Stimulated activated CD8-positive, alpha-beta memory T cell treated with anti-CD3 and anti-CD28 coated beads, Interleukin-15, amount 100 ng/mL, for 1 hour (primary cell): ENCODE measurements at places on chromosomes 3 and 15.

GRCh38 chr3:180267202-180267843 is 230.6 kb upstream of the PEX5L start:
- DNase-seq = no peak

- no peak for DNase-seq
Measured at GRCh38 chr3:147389717-147390116, 16.6 kb downstream of the ZIC4 start.

- no peak for DNase-seq
Measured at GRCh38 chr3:47758261-47759025, 23.2 kb downstream of the SMARCC1 start.

DNA sequence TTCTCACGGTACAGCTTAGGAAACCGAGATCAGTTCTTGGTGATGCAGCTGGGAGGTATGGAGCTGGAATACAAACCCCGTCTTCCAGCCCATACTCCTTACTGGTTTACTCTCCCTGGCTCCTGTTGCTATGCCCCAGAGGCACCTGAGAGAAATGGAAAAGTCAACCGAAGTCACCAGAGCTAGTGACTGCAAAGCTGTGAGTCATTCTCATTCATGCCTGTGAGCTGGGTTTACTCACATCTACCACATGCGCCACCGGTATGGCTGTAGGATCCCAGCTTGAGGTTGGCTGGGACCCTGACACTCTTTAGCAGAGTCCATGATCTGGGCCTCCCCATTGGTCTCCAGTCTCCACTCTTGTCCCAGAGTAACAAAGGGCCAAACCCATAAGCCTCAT is 111.5 kb upstream of the ETV5 start:
- DNase-seq = no peak

- no peak for DNase-seq
Measured at GRCh38 chr3:66200147-66200546, 20.7 kb upstream of the SLC25A26 start.

DNA sequence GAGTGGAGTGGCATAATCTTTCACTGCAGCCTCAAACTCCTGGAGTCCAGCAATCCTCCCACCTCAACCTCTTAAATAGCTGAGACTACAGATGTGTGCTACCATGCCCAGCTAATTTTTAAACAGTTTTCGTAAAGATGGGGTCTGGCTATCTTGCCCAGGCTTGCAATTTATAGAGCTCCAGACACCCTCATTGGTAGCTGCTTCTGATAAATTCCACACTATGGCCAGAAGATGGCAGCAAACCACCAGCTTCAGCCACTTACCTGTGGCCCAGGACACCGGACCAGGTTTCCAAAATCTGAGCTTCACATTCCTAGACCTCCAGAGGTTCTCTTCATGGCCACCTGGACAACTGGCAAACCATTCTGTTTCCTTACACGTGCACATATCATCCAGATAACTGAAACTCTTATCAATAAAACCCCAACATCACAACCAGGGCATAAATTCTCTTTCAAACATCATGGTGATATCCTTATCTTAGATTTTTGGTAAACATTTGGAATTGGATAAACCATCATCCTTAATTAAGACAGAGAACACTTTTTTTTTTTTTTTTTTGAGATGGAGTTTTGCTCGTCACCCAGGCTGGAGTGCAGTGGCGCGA is 28.9 kb downstream of the FBXW12 start:
- DNase-seq = peak; percentile 35

DNA sequence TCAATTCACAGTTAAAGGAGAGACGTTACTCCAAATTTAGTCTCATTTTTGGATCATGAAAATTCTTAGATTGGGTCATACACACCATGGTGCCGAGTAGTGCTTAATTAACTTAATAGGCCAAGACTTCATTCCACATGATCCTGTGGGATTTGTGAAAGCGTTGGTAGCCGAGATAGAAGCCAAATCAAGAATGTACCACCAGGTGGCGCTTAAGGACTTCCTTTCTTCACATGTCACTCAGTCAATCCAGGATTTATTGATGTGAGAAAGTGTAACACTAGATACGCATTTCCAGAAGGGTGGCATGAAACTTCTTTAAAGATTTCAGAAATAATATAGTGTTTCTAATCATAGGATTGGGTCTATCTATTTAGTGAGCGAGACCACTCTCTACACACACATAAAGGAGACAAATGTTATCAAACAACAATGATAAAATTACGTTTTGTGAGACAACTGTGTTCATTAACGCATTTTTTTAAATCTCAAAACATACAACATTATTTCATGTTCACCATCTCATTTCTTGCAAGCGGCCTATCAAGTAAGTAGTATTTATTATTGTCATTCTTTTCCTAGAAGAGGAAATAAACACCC is 436.1 kb downstream of the CHL1 start:
- no peak for DNase-seq

GRCh38 chr3:77707281-77707680 is 667.4 kb downstream of the ROBO2 start:
- DNase-seq = no peak

DNA sequence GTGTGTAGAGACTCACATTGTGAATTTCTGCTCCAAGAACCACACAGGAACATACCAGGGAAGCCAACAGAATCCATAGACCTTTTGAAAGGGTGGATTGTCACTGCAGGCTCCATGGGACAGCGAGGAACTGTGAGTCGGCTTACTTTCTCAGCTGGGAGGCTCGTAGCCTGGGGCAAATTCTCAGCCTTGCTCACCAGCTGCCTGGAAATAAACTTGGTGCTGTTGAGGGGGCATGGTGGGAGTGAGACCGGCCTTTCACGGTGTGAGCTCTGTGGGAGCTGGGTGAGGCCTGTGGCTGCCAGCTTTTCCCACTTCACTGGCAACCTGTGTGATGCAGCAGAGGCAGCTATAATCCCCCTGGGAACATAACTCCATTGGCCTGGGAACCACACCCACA is 146.6 kb upstream of the P2RY1 start:
- no peak for DNase-seq

GRCh38 chr3:106305882-106306435 is 437.1 kb upstream of the CBLB start:
- DNase-seq = no peak

- DNase-seq = no peak
Measured at GRCh38 chr3:18080198-18080689, 337.8 kb upstream of the TBC1D5 start.

DNA sequence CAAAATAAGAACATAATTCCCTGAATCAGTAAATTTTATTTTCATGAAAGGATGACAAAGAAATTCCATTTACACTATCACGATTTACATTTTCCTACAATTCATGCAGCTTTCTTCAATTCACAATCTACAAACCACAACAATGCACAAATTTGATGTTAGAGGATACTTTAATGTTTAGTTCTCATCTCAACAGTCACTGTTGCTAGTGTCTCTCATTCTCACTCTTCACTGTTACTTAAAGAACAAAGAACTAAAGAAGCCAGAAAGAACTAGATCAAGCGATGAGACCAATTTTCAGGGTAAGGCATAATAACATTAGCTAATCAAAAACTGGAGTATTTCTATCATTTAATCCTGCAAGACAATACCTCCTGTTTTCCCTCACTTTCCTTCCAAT is 73.5 kb downstream of the TBL1XR1 start:
- no peak for DNase-seq

DNA sequence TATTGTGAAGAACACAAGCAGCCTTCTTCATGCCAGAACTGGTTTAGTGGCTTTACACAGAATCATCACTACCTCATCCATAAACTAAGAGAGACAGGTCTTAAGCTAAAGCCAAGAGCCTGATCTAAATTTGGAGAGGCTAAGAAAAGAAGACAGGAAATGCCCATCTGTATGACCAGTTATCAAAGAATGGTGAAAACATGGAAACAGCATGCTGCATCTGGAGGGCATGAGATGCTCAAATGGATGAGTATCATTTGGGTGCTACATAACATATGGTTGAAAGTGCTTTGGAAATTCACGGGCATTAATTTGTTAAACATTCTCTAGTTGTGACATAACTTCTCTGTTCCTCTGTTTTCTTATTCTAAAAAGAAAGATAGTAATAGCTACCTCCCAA is 112.5 kb downstream of the CPNE4 start:
- DNase-seq = no peak

DNA sequence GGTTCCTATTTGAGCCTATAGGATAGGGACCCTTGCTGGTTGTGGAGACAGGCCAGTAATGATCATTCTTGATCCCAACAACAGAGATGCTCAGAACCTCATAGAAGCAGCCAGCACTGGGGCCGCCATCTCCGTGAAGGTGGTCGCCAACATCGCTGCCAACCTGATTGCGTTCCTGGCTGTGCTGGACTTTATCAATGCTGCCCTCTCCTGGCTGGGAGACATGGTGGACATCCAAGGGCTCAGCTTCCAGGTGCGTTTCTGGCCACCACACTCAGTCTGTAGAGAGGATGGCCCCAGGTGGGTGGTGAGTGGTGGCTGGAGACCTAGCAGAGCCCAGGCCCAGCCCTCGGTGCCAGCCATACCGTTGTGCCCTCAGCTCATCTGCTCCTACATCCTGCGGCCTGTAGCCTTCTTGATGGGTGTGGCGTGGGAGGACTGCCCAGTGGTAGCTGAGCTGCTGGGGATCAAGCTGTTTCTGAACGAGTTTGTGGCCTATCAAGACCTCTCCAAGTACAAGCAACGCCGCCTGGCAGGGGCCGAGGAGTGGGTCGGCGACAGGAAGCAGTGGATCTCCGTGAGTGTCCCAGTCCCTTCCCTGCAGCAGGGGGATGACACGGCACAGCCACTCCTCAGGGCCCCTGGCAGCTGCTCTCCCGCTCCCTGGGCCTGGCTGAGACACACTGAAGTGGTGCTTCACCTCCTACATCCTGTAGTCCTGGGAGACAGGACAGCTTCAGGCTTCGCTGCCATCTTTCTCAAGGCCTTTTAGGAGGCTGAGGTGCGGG is 46.5 kb upstream of the PDE8A start:
- no peak for DNase-seq

DNA sequence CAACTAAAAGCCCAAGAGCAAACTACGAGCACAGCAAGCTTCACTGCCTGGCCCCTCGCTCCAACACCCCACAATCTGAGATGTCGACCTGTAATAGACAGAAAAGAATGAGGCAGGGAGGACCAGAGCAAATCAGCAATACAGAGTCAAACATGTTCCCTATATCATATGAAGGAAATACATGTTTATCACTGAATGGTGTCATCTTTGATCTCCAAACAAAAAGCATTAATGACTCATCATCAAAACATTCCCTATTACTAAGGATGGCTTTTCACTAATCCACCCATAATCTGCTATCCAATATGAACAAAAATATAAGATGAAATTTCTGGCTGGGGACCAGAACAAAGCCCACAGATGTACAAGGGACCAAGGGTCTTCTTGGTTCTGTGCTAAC is 34.7 kb downstream of the MYO5A start:
- no peak for DNase-seq

GRCh38 chr3:49151610-49152009 is 14.5 kb downstream of the CCDC71 start:
- DNase-seq = no peak

GRCh38 chr3:53938645-53939044 is 47.0 kb upstream of the SELENOK start:
- no peak for DNase-seq

- DNase-seq = no peak
Measured at GRCh38 chr3:190375671-190376070, 12.3 kb upstream of the CLDN16 start.

DNA sequence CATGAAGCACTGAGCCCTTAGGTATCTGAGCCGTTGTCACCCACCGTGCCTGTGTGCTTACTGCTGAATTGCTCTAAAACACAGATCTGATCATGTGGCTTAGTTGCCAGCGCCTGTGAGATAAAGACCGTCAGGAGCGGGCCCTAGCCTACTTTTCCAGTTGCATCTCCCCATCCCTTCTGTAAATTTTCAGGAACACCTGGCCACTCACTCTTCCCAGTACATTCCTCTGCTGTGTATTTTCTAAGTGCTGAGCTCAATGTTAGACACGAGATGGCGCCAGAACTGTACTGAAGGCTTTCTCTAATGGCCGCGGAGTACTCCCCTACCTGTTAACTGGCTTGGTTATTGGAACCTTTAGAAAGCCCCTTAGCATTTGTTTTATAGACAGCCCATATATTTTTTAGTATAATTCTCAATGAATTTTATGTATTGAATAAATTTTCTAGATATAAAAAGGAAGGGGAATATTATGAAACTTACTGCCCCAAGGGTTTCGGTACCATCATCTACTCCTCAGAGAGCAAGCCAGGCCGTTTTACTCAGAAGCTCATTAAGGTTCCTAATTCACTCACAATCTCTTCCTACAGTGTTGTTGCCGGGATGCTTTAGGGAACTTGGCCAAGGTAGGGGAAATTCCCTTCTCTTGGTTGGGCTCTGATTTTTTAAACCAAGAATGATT is 16.7 kb upstream of the WNT7A start:
- DNase-seq = no peak

- DNase-seq = no peak
Measured at GRCh38 chr15:66758844-66759243, 56.8 kb downstream of the SMAD6 start.

GRCh38 chr3:131543714-131544113 is 40.9 kb upstream of the MRPL3 start:
- DNase-seq = no peak
